ENCODE measurements at places on chromosomes 6 and 20.

- DNase-seq = no peak
These were observed 55.0 kb downstream of the LYRM2 start for GRCh38 chr6:89583559-89583958.

DNA sequence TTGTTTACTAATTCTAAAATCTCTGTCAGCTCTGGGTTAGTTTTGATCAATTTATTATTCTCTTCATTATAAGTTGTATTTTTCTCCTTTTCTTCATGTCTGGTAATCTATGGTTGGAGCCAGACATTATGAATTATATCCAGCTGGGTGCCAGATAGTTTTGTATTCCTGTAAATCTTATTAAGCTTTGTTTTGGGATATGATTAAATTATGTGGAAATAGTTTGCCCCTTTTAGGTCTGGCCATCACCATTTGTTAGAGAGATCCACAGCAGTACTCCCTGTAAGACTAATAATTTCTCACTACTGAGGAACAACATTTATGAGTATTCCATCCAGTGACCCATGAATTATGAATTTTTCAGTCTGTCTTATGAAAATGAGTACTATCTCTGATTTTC lies 20.9 kb upstream of the SLC17A1 start:
- DNase-seq = no peak

GRCh38 chr20:2331901-2332565 lies 36.2 kb downstream of the TGM3 start:
- DNase-seq = no peak

GRCh38 chr6:6816716-6817115 lies 228.2 kb downstream of the LY86 start:
- DNase-seq = no peak

GRCh38 chr20:1637226-1637625 lies 17.4 kb upstream of the SIRPB1 start:
- DNase-seq = no peak

DNA sequence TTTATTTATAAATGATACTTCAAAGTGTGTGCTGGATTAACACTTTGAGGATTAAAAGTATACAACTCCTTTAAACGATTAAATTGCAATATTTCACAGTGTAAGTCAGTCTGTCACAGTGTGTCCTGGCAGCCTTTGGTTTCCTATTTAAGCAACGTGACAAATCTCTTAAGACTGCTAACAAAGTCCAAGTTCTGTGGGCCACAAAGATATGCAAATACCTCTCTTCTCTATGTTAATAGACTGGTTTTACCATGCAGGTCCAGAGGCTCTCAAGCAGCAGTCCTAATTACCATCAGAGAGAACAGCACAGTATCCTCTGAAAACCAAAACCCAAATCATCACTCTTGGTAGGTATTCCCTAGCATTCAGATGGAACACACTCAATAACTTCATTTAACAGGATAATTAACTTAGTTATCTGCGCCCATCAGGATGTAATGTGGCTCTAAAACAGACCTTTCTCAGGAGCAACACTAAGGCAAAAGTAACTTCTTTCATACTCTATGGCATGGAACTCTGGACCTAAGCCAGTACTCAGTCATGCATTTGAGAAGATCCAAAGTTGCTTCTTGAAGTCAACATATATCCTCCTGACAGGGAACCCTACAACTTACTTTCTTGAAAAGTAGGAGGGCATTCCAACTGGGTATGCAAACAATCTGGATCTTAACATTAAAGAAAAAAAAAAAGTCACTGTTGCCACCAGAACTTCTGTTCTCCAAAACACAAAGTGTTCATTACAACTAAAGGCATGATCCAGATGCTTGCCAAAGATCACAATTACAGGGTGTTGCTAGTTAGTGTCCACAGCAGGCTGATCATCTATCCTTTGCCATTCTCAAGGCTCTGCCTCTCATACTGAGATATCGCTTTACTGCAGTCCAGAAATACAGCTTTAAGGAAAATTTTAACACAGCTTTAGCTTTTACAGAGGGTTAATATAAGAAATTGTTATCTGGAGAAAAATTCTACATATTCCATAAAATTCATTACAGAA lies 53.2 kb downstream of the MAN1A1 start:
- no peak for DNase-seq

GRCh38 chr6:158589366-158589765 lies 29.5 kb downstream of the TMEM181 start:
- DNase-seq = no peak

DNA sequence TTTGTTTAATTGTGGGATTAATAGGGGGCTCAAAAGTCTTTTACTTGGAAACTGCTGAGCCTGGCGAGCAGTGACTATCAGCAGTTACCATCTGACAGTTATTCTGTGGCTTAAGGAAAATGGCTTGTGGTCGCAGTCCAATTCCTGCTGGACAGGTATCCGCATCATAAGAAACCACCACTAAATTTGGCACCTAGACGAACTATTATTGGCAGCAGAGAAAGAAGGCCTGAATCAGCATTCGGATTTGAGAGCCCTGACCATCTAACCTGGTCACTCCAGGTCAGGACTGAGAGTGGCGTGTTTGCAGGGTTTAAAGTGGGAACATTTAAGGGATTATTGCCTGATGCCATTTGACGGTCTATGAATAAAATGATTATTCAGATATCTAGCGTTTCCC lies 146.4 kb downstream of the RPS12 start:
- no peak for DNase-seq

- DNase-seq = no peak
These were observed 40.9 kb downstream of the LY86 start for GRCh38 chr6:6629402-6629801.

DNA sequence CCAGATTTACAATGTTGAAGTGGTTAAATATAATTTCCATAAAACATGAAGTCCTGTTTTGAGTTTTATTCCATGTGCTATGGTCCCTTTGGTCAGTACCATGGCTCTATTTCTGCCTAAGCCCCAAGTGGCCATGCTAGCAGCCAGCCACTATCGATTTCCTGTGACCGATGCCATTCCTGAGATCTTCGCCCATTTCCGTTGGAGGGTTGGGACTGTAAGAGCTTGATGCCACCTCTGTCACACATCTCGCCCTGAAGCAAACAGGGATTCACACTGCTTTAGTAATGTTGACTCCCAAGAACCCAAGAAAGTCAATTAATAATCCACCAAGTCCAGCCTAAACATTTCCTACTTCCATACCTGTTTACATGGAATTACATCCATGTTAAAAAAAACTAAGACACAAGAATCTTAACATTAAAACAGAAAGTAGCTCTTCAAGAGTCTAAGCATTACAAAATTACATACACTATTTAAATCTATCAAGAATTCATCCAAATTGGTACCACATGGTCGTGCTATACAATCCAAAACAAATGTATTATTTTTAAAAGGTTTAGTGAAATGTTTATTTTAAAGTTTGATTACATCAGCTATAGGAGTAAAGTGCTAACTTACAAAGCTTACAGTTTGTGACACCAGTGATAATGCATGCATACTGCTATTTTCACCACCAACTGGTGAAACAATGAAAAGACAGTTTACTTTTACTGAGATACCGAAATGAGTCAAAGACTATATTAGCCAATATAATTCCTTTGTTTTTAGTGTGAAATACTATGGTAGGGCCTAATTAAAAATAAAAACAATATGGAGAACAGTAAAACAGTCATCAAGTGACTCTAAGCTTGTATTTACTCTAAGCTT lies 2.5 kb downstream of the RBM39 start:
- DNase-seq = no peak

DNA sequence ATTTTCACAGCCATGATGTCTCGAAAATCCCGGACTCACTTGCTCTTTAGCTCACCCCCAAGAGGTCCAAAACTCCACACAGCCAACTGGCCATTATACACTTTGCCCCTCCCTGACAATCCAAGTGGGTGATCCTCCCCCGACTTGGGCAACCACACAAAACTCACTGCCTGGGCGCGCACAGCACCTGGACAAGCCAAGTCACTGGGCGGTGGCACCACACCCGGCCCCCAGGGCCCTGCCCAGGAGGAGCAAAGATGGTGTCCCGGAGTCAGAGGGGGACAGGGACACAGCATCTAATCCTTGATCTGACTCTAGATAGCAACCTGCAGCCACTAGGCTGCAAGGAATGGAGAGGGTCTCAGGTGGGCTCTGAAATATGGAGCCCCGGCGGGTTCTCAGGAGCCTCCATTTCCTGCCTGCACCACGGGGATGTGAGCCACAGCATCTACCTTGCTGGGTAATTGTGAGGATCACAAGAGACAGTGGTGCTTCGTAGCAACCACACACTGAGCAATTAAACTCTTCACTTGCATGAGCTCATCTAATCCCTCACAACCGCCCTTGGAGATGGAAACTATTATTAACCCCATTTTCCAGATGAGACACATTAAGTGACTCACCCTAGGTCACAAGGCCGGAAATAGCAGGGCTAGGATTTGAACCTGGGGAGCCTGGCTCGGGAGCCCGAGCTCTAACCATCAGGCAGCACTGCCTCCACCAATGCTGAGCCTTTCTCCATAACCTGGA lies 66.6 kb downstream of the BMP7 start:
- DNase-seq = no peak

DNA sequence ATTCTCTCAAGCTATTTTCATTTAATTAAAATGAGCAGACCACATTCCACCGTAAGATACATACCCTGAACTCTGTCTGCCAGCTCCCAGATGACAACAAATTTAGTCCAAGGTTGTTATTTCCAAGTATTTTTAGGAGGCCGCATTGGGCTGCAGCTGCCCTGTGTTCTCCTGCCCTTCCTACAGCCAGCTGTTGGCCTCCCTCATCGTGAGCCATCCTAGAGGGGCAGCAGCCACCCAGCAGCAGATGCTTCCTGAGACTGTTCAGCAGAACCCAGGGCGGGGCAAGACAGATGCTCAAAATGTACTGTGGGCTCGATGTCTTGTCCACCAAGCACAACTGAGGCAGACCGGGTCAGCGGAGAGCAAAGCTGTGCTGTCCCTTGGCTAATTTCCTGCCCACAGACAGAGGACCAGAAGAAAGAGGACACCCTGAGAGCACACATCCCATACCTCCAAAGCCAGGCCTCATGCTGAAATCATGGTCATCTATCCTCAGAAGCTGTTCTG lies 16.4 kb downstream of the GABRR1 start:
- no peak for DNase-seq

DNA sequence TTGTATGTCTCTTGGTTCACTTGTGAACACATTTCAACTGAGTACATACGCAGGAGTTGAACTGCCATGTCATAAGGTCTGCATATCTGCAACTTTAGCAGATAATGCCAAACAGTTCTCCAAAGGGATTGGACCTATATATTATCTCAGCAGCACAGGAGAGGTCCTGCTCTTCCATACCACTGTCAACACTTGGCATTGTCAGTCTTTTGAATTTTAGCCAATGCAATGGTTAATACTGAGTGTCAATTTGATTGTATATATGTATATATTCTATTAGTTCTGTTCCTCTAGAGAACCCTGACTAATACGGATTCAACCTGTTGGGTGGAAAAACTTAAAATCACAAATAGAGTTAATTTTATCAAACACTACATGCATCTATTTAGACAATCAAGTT lies 26.1 kb upstream of the ARHGAP18 start:
- no peak for DNase-seq

DNA sequence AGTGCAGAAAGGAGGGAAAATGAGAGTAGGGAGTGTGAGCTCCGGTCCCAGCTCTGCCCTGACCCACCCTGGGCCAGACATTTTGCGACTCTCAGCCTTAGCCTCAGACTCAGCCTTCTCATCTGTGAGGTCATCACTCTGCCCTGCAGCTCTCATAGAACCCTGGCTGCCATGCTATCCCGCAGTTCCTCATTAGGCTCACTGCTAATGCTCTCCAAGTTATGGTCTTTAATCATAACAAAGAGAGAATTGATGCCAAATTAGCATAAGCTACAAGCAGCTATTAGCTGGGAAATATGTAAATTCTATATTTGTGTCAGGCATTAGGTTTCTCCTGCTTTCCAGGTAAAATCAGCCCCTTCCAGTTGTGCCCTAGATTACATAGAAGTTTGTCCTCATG lies 46.5 kb upstream of the MLN start:
- DNase-seq = no peak

DNA sequence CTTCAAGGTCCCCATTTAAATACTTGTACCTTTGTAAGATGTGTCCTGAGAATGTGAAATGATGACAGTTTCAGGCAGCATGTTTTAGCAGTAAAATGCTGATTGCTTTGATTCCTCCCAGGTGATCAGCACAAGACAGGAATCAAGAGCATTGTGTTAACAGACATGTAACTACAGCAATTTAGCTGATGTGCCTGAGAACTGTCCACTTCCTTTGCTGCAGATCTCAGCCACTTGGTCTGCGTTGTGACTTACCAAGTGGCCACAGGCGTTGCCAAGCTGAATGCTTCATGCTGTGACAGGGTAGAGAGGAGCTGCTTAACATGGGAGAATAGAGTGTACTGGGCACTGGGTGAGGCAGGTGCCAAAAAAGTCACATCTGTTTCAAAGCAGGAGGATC lies 767.0 kb upstream of the POU3F2 start:
- DNase-seq = no peak

DNA sequence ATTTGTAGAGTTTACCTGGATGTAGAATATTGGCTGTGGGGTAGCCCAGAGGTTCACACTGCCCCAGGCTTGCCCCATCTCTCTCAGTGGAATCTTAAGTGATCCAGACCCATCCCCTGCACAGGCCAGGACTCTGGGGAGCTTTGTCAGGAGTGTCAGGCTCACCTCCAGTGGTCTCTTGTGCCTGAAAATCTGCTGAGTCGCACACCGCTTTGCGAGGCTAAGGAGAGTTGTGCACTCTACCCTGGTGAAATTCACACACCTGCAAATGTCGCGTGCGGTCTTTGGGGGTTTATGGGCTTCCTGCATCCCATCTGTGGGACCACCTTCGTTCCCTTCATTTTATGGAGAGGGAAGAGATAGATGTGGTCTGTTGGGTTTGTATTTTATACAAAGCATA lies 63.6 kb upstream of the KIF25 start:
- no peak for DNase-seq

Measured in CMK (cell line).